HFFc6 (cell line): ENCODE measurements at places on chromosomes 12 and 14. TPM values are rescaled to one million over a fixed set of nuclear protein-coding genes. Genes with fewer than 3 reads are reported as not detected.

Gene OR6C70
- not detected in 3 replicates for total RNA-seq

- DNase-seq: no peak
These were observed 41.8 kb upstream of the CLMN start for GRCh38 chr14:95361373-95362137.

- no peak for DNase-seq
These were observed 90.3 kb downstream of the CRADD start for GRCh38 chr12:93767524-93767863.

DNA sequence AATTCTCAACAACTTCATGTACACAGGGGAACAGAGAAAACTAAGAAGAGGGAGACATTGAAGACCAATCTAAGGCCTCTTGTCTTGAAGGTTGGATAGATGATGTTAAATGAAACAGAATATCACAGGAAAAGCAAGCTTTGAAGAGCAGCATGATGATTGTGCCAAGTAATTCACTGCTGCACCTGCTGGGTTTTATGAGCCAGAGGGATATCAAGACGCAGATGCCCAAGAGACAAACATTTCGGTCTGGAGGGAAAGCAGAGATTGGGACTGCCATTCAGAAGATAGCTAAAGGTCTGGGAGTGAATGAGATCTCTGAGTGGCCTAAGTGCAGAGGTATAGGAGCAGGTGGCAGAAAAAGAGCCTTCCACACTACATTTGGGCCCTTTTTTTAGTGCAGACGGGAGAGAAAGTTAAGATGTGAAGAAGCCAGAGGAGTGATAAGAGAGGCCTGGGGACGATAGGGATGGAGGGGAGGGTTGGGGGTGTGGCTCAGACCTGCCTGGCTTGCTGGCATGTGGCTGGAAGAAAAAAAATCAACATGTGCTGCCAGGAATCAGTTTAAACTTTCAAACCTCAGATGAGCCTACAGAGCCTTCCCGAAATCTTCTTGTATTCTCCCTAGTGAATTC, 200.6 kb downstream of the AEBP2 start:
- DNase-seq: no peak

GRCh38 chr12:71890475-71890874, 48.2 kb upstream of the TPH2 start:
- DNase-seq: no peak

Gene ALDH1L2
- total RNA-seq: 42.3 to 50.8 TPM (median 48.0 TPM) in 3 replicates

GRCh38 chr14:54568821-54569595, 2.1 kb downstream of the SAMD4A start:
- no peak for DNase-seq

- DNase-seq: no peak
These were observed 8.5 kb downstream of the KRT85 start for GRCh38 chr12:52358575-52359350.

GRCh38 chr14:40599725-40600124, 1007.0 kb upstream of the LRFN5 start:
- no peak for DNase-seq

Gene JPH4
- total RNA-seq: not detected in 3 replicates

GRCh38 chr14:101922866-101923265, 41.5 kb upstream of the DYNC1H1 start:
- DNase-seq: no peak

DNA sequence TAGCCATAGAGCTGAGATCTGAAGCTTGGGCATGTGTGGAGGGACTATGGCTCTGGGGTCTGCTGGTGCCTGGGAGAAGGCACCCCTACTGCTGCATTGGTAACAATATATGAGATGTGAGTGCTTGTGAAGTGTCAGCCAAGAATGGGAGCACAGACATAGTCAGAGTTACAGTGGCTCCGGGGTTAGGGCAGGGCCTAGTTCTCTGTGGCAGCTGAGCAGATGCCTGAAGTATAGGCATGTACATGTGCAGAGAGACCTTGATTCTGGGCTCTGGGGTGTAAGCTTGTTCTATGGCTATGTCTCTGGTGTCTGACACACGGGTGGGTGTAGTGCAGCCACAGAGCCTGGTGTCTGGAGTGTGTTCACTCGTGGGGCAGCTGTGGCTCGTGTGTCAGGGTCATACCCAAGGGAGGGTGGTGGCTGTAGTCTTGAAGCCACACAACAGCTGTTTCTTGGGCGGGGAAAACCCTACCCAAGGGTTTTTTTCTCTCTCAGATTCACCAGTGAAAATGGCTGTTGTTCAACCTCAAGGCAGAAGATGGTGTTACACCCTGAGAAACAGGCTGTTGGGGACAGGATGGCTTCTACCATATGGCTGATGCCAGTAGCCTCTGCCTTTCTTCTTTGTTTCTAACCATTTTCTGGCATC, 11.9 kb upstream of the TCL1A start:
- no peak for DNase-seq
